Stimulated activated CD4-positive, alpha-beta T cell treated with anti-CD3 and anti-CD28 coated beads, Interleukin-2, amount 100 ng/mL, for 48 hours (primary cell): ENCODE measurements at places on chromosomes 6 and 20.

DNA sequence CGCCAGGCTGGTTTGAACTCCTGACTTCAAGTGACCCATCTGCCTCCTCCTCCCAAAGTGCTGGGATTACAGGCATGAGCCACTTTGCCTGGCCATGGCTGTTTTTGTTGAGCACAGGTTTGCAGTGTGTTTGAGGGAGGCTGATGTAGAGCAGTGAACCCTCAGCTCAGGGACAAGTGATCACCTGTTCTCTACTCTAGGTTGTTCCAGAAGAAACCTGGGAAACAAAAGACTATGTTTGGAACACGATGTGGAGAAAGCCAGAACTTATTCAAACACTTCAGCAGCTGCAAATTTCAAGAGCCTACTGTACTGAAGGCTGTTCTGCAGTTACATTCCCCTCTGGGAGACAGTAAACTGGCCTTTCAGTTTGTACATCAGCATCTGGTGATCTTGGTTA lies 4.7 kb downstream of the TULP1 start:
- DNase-seq, result no peak

DNA sequence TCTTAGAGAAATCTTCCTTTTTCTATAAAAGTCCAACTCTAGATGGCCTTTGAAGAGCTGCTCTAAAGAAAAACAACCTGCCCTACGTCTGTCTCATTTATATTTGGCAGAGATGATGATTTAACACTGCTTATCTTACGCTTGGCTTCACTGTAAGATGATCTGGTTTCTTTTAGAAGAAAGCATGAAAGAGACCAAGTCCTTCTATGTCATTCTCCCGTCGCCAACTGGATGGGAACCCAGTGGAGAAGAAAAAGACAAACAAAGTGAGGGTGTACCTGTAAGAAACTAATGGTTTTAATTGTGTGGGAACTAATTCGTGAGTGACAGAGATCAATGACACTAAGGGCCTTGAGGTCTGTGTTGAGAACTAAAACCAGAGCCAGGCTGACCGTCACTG lies 92.8 kb downstream of the MBOAT1 start:
- DNase-seq, result no peak

DNA sequence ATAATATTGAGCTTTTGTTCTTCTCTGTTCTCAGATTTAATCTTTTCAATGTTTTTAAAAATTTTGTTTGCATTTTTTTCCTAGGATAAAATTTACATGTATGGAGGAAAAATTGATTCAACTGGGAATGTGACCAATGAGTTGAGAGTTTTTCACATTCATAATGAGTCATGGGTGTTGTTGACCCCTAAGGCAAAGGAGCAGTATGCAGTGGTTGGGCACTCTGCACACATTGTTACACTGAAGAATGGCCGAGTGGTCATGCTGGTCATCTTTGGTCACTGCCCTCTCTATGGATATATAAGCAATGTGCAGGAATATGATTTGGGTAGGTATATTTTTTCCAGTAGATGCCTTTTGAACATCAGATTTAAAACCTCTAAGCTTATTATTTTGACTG lies 89.8 kb downstream of the ATRN start:
- DNase-seq, result no peak

GRCh38 chr20:51095633-51096521 lies 73.0 kb upstream of the KCNG1 start:
- DNase-seq, result no peak

- no peak for DNase-seq
These were observed 55.0 kb downstream of the ALDH5A1 start for GRCh38 chr6:24549674-24550353.

DNA sequence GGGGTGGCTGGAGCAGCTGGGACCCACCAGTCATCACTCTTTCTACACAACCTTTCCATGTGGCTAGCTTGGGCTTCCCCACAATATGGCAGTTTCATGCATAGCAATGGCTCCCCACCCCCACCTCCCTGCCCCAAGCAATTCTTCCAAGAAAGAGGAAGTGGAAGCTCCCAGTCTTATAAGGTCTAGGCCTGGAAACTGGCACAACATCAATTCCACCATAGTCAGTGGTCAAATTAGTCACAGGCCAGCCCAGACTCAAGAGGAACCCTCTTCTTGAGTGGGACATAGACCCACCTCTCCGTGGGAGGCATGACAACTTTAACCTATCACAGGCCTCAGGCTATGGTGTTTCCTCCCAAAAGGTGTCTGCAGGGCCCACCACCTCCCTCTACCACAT lies 17.7 kb downstream of the TGM6 start:
- no peak for DNase-seq

DNA sequence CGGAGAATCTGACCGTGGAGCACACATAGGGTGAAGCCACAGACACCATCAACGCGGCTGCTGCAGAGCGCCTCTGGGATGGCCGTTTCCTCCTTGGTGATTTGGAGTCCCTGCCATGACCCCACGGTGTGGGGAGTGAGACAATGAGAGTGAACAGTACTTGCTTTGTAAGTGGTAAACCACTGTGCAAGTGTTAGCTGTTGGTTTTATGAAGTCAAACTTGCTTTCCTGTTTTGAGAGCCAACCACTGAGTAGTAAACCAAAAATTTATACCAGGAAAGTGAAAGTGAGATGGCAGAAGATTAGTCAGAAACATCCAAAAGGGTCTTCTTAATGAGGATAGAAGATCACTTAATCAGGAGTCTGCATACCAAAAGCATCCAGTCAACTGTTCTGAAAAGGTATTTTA lies 160.7 kb downstream of the FOXC1 start:
- DNase-seq, result peak; percentile 19
